Left cardiac atrium (tissue), 4 donors: ENCODE measurements at places on chromosomes 1 and 21. TPM values are rescaled to one million over a fixed set of nuclear protein-coding genes. Genes with fewer than 3 reads are reported as not detected.

- no peak for DNase-seq
These were observed 203.2 kb downstream of the APP start for GRCh38 chr21:25967181-25967900.

DNA sequence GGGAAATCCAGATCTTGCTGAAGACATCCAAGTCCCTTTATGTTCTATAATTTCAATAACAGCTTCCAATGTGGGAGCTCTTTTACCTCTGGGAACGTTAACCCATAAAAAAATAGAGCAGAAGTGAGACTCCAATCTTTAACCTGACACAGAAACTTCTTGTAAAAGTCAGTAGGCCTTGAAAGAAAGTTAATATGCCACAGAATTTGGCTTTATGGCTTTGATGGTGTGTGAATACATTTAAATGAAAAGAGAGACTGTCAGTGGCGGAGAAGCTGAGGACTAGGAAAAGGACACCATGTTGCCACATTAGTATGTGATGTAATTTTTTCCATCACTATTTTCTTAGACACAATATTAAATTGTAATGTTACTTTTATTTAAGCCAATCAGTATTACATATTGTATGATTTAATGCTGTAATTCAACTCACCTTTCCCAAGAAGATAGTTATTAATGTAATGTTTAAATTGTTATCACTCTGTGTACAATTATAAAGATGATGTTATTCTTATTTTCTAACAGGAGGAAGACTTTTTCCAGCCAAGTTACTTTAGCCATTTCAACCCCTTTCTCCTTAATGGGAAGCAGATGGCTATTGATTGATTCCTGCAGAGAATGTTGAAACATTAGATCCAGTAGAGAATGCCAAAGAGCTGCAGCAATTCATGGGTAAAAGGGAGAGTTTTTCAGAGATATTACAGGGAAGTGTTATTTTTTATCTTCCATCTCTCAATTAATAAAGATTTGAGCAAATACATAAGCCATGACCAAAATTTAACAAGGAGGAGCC is 17.5 kb upstream of the CLDN8 start:
- DNase-seq = no peak

GRCh38 chr1:27448982-27449381 is 41.0 kb downstream of the WASF2 start:
- no peak for DNase-seq

DNA sequence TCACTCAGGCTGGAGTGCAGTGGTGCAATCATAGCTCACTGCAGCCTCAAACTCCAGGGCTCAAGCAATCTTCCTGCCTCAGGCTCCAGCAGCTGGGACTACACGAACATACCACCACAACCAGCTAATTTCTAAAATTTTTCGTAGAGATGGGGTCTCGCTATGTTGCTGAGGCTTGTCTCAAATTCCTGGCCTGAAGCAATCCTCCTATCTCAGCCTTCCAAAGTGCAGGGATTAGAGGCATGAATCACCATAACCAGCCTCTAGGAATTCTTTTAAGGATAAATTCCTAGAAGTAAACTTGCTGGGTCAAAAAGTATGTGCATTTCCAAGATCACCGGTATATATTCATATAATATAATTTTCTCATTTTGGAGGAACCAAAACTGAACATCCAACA is 17.6 kb upstream of the HUNK start:
- no peak for DNase-seq

- no peak for DNase-seq
These were observed 23.2 kb downstream of the PTTG1IP start for GRCh38 chr21:44850208-44850800.

The LRRC53 gene
- total RNA-seq = not detected

DNA sequence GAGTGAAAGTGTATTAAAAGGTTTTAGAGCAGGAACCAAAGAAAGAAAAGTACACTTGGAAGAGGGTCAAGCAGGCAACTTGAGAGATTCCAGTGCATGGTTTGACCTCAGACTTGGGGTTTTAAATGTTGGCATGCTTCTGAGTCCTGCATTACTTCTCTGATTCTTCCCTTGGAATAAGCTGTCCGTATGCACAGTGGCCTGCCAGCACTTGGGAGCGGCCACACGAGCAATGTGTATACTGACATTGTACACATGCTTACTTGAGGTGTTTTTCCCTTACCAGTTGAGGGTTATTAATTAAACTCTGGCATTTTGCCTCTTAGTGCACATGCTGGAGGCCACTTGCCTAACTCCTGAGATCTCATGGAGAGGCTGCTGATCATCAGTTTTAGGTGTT is 786.6 kb upstream of the RGS18 start:
- DNase-seq = no peak

- DNase-seq = peak; percentile 51
These were observed 43.4 kb downstream of the PARP1 start for GRCh38 chr1:226364514-226364899.

The ZNF684 gene
- total RNA-seq = 6.5 TPM
